Right lobe of liver (tissue), 6 donors: ENCODE measurements at places on chromosomes 5 and 9. TPM values are rescaled to one million over a fixed set of nuclear protein-coding genes. Genes with fewer than 3 reads are reported as not detected.

DNA sequence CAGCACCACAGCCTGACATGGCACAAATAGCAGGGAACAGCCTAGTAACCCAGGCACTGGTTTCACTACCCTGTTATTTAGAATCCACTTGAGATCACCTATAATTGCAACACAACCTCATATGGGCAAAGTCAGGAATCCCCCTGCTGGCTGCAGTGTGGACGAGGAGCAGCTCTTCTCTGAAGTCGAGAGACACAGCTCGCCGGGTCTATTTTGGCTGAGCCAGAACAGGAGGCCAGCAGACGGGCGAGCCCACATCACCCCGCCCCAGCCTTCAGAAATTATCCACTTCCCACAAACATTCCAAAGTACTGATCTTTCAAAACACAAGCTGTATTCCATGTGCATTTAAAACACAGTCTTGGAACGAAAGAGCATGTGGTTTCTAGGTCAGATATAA, 179.0 kb downstream of the ROR2 start:
- no peak for DNase-seq

GRCh38 chr9:131584858-131585257, 39.5 kb downstream of the PRRT1B start:
- DNase-seq: peak; percentile 38

GRCh38 chr5:13930541-13931171, 13.8 kb downstream of the DNAH5 start:
- DNase-seq: no peak

GRCh38 chr5:147530530-147531389, 20.9 kb upstream of the DPYSL3 start:
- DNase-seq: no peak

GRCh38 chr5:145471831-145472612, 363.1 kb downstream of the PRELID2 start:
- DNase-seq: no peak

DNA sequence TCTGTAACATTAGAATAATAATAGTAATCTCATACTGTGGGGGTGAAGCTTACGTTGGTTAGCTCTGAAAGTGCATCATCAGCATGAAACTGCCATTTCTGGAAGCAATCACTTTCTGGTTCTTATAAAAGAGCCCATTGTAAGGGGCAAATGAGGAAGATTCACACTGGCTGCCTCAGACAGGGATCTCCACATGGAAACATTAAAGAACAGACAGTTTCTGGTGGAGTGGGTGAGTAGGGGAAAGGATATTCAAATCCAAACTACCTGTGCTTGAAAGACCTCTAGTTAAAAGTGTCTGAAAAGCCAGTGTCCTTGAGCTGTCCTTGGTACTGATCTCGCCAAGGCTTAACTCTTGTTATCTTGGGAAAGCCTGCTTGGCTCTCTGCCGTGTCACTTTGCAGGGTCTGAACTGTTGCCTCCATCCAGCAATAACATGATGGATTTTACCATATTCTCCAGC, 19.1 kb upstream of the SLC31A2 start:
- no peak for DNase-seq

DNA sequence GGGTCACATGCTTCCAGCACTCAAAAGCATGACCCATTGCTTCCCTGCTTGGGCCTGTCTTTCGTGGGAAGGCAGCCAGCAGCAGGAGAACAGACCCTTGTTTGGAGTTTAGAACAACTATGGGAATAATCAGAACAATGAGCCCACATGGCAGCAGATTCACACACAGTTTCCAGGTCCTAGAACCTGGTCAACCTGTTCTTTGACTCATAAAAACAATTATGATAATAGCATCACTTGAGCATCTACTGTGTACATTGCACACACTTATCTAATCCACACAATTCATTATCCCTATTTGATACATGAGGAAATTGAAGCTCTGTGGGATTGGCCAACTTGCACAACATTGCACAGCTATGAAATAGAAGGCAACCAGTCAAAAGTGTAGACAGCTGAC, 41.7 kb downstream of the KLF4 start:
- DNase-seq: no peak

ATG10 gene
- 2.9 TPM for total RNA-seq

SPATA31A6 gene
- not detected for total RNA-seq

ZBTB5 gene
- 5.1 TPM for total RNA-seq

IFNK gene
- not detected for total RNA-seq

SVEP1 gene
- 4.7 TPM for total RNA-seq

GNA14 gene
- total RNA-seq: 4.1 TPM

CNOT8 gene
- total RNA-seq: 19.6 TPM

GOLM1 gene
- total RNA-seq: 5.8 TPM

HMGCS1 gene
- total RNA-seq: 341 TPM

SLC38A9 gene
- total RNA-seq: 15.3 TPM

C5orf58 gene
- not detected for total RNA-seq

APBA1 gene
- total RNA-seq: 13.7 TPM
